ENCODE measurements at places on chromosomes 4 and X.

GRCh38 chr4:28842271-28842670 is 1877.9 kb upstream of the PCDH7 start:
- no peak for DNase-seq

- no peak for DNase-seq
These were observed 90.8 kb upstream of the SLC34A2 start for GRCh38 chr4:25564836-25565235.

- DNase-seq: no peak
These were observed 419.7 kb downstream of the TRAM1L1 start for GRCh38 chr4:116665716-116666115.

DNA sequence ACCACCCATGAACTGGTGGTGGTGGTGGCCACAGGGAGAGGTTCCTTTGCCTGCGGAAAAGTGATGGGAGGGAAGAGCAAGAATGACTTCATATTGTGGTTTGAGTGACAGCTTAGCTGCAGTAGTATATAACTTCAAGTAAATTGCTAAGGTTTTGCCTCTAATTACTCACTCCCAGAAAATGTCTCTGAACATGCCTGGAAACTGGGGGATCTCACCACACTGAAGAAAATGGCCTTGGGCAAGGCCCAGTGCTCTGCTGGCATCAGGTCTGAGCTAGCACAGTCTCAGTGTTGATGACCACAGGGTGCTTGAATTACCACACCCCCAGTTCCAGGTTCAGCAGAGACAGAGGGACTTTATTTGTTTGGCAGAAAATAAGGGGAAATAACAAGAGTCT is 2085.4 kb downstream of the ARAP2 start:
- no peak for DNase-seq

- no peak for DNase-seq
These were observed 58.2 kb downstream of the DCLK2 start for GRCh38 chr4:150136481-150136880.

GRCh38 chr4:8523175-8523574 is 57.0 kb upstream of the GPR78 start:
- DNase-seq: no peak

GRCh38 chr4:7222521-7222920 is 30.2 kb downstream of the SORCS2 start:
- DNase-seq: no peak

GRCh38 chr4:139450586-139450985 is 3.3 kb upstream of the RAB33B start:
- peak; percentile 6 for DNase-seq

GRCh38 chrX:23786268-23786815 is 3.4 kb downstream of the SAT1 start:
- DNase-seq: peak; percentile 69

DNA sequence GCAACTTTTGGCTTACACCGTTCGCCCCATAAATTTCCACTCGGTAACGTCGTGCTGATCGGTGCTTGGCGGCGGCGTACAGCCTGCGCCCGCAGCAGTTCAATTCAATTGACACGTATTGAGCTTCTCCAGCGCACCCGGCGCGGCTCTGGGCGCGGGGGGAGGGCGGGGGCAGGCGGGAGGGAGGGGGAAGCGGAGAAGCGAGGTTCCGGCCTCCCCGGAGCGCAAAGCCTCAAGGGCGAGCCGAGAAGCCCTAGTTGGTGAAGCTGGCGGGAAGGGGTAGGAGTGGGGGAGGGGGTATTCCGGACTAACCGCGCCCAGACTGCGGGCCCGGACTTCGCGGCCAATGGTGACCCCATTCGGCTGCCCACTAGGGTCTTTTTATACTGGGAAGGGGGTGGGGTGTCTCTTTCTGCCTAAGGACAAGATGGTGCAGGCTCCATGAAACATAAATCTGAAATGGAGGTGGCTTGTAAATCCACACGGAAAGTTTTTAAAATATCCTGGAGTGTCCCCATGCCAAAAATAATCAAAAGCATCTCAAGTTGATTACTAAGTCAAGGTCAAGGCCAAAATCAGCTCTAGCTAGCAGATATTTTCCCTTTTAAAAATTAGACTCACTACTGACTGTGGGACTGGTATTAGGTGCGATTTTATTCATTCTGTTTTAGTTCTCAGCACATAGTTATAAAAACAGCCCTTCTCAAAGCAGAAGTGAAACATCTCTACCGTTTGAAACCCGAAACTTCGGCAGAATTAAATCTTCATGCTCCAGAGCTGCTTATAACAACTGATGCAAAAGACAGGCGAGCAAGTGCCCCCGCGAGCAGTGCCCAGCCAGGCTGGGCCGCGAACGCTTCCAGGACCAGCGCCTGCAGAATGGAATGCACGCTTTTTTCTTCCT is 1.5 kb upstream of the BCOR start:
- DNase-seq: peak; percentile 28

DNA sequence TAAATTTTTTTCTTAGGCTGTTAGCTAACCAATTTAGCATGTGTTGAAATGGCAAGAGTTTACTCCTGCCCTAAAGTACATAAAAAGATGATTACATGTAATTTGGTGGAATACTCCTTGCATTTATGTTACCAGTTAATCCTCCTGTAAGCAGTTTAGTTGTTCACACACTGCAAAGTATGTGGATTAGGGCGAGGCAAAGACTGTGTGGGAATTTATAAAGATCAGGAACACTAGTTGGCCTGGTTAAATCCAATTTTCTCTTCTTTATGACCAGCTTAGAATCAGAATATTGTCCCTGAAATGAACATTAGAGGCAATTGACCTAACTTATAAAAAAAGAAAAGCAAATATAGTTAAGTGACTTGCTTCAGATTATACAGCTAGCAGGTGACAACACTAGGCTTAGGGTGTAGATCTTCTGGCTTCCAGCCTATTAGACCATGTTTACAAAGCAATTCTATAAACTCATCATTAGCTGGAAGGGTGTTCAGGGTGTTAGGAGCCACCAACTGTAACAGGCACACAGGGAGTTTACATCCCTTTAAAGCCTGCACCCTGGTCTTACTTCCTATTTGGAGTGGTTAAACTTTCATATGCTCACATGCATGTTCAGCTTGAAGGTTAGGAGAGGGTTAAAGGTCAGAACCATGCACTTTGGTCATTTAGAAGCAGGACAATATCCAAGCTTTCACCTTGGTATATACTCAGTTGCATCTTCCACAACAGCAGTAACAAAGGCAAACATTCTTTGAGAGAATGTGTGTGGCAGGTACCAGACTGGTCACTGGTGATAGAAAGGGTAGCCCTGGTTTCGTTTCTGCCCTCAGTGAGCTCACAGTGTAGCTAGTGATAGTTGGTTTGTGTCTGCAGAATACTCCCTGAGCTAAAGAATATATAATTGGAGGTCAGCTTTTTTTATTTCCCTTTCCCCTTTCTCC is 72.6 kb downstream of the GC start:
- no peak for DNase-seq

DNA sequence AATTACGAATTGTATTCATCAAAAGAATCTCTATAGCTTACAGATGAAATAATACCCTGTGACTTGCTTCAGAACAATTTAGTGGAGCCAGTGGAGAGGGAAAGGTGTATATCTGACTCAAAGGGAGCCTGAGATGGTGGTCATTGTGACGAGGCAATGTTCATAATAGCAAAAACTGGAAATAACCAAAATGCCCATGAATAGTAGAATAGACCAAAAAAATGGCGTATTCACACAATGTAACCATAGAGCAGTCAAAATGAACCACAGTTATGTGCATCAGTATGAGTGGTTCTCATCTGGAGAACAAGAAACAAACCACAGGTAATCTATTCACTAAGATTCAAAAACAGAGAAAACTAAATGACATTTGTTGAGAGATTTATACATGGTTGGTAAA is 125.3 kb upstream of the CLNK start:
- no peak for DNase-seq

DNA sequence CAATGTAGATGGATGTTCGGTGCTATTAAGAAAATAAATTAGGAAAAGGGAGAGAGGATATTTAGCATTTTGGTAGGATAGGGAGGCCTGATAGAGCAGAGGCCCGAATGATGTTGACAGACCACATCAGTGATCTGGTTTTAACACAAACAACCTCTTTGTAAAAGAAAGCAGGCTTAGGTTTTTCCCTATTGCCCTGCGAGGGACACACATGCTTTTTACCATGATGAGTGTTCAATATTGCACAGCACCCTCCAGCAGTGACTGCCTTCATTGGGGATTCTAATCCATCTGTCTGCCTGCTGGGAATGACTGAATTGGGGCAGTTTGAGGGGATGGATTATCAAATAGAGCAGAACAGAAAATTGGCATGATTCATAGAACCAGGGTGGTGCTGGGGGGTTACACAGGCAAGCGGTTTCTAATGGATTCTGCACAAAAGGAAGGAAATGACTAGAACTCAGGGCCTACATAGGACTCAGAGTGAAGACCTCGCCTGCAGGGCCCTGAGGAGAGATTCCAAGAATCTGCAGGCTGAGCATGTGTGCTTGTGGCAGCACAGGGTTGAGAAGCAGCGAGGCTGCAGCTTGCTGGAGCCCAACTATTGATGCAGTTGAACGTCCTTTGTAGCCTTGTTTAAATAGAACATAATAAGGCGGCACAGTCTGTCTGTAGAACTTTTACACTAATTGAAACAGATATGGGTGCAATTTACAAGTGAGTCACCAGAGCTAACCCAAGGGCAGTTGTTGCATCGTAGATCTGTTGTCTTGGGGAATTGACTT is 58.0 kb downstream of the RHOH start:
- no peak for DNase-seq

DNA sequence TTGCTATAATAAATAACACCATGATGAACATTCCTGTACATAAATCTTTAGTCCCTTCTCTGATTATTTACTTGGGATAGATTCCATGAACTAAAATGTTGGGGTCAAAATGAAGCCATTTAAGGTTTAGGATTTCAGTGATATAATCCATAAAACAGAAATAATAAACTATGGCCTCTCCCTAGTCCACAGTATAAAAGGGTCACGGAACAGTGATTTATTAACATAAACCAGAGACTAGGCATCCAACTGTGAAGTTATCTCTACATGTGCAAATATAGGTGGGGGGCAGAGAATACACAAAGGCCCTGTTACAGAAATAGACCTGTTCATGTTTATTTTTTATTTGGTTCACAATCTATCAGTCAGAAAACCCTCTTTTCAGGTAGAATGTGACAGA is 499.1 kb upstream of the SLIT2 start:
- no peak for DNase-seq

DNA sequence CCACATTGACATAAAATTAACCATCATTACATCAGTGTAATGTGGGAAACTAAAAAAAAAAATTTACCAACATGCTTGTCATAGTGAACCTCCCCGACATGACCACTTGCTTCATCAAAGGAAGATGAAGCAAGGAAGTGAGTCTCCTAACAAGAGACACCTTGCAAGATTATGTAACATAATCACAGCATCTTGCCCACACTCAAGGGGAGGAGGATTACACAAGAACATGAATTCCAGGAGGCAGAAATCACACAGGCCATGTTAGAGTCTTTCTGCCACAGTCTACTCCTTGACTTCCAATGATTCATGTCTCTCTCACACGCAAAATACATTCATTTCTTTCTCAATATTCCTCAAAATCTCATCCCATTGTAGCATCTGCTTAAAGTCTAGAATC is 93.3 kb downstream of the AKAP4 start:
- no peak for DNase-seq

- DNase-seq: no peak
These were observed 415.7 kb upstream of the NDST4 start for GRCh38 chr4:115529126-115529525.

DNA sequence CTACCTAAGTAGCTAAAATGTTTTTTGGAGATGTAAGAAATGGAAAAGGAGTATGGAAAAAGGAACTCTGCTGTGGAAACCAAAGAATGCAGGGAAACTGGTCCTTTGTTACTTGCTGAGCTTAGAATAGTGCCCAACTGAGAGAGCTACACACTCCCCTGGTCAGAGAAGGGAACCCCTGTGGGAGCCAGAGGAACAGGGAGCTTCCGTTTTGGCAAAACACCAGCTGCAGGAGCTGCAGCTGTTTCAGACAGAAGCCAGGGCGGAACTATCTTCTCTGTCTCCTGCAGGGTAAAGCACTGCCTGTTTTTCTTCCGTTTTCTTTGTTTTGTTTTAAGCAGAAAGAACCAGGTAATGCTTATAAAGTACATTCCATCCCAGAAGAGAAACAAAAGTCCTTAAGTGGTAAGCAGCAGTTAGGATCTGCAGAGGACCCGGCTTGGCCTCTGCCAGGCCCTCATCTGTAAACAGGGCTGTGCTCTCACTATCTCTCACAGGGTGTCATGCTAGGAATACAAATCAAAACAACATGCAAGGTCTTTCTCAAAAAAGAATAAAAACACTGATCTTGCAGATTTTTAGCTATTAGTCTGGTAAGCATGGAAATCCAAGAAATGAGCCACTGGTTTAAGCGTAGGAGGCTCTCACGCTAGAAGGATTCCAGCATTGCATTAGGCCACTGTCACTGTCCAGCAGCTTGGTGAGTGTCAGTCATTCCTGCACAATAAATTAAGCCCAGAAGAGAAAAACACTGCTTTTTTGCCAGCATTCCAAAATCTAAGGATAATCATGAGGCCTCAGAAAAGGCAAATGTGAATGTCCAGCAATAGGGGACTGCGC is 76.1 kb downstream of the CHST7 start:
- DNase-seq: peak; percentile 78

DNA sequence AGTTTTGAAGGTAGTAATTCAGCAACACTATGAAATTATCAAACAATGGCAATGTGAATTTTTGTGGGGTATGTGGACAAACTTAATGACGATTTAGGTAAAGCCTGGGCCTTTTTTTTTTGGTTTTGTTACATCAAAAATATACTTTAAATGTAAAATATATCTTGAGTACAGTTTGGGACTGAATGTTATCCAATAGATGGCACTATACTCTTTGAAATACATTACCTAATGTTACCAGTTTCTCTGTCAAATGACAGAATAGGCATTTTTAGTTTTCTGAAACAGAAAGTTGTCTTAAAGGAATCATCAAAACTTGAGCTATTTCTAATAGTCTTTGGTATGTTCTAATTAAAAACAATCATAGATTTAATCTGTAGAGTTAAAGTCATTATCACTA is 1651.9 kb downstream of the C4orf33 start:
- no peak for DNase-seq

- DNase-seq: peak; percentile 38
These were observed 2.9 kb downstream of the ARHGAP4 start for GRCh38 chrX:153922932-153923857.

DNA sequence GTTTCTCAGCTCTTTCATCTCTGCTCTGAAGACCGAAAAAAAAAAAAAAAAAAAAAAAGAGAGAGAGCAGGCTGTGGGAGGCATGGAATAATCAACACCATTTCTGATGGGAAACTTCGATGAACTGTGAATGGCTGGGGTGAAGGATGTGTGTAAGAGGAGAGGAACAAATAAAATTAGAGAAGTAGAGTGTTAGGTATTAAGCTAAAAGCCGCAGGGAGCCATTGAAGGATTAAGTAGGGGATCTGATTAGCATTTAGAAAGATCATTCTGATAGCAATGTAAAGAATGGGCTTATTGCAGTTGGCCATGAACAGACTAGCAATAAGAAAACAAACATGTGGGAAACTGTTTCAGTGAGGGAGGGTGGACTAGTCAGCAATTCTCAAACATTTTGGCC is 33.6 kb upstream of the JADE1 start:
- no peak for DNase-seq

Measured in suppressor macrophage (primary cell).